HFFc6 (cell line): ENCODE measurements at places on chromosomes 6 and 20. TPM values are rescaled to one million over a fixed set of nuclear protein-coding genes. Genes with fewer than 3 reads are reported as not detected.

DNA sequence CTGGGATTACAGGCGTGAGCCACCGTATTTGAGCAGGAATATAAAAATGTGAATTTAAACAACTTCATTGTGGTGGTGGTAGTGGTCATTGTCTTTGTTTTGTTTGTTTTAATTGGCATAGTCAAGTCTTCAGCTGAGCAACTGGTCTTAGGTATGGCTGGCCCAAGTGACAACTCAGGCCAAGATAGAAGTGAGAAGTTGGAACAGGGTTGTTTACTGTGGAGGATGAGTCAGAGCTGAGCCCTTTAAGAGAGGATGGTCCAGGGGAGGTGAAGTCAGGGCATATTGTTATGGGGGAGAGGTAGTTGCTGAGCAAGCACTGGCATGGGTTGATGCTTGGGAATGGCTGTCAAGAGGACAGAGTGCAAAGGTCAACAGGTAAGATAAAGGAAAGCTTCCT is 308.2 kb downstream of the FARS2 start:
- no peak for DNase-seq

- DNase-seq: no peak
Measured at GRCh38 chr6:27076116-27076515, 171.4 kb upstream of the PRSS16 start.

DNA sequence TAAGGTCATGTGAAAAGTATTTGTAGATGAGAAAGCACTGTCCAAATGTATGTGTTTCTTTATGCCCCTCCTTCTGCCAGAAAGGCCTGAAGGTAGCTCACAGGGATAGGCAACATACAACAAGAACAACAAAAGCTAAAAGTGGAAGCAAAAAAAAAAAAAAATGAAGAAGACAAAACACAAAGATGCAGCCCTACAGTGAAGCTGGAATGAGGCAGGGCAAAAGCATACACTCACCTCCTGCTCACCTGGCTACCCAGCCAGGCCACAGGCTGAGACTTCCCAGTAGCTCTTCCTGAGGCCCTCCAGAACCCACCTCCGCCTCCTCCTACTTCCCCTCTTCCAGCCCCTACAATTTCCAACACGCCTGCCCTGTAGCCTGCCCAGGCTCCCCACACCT is 2.4 kb downstream of the UNC5CL start:
- no peak for DNase-seq

DNA sequence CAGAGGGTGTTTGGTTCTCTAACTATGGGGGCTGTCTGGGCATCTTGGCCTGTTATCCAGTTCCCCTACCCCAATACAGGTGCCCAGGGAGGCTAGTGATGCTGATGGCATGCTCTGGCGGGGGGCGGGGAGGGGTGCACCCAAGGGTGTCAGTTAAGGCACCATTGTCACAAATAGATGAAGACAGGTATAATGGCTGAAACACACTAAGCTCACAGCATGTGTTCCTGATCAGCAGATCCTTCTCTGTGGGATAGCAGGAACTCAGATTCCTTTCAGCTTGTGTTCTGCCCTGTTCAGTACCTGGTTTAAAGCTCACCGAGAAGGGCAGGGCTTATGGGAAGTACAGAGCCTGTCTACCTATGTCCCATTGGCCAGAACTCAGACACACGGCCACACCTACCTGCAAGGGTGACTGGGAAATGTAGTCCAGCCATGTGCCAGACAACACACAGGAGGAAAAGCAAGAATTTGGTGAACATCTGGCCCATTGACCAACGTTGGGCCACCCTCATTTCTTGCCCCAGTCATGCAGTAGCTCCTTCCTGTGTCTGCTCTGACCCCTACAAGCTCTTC is 3.4 kb upstream of the RSPO4 start:
- DNase-seq: peak; percentile 12

GRCh38 chr6:158416883-158417759 is 104.9 kb downstream of the TULP4 start:
- peak; percentile 32 for DNase-seq

DNA sequence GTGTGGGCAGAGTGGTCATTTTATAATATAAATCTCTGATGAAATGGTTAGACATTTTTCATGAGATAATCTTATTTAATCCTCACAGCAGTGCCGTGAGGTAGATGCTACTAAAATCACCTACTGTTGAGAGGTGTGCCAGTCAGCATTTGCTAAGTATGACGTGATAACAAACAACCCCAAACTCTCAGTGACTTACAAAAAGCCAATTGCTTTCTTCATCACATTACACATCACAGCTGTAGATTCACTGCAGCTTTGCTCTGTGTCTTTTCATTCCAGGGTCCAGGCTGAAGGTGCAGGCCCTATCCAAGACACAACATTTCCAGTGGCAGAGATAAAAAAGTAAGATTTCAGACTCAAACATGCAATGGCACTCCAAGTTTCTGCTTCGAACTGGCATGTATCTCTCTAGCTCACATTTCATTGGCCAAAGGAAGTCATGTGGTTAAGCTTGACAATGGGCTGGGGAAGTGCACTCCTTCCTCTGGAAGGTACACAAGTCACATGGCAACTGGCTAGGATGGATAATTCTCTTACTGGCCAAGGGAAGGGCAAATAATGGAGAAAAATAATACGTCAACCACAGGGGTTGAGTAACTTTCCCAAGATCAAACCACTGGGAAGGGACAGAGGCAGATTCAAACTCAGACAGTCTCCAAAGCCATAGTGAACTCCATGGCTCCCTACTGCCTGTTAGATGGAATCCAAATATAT is 69.5 kb upstream of the EPB41L1 start:
- no peak for DNase-seq

- no peak for DNase-seq
Measured at GRCh38 chr20:53672484-53673129, 79.0 kb upstream of the ZNF217 start.

- DNase-seq: no peak
Measured at GRCh38 chr6:84033523-84034451, at the start of gene MRAP2. TSS of gene MRAP2 (plus strand) at chr6:84033772. CDS start at chr6:84055319, 21,547 bp downstream.

DNA sequence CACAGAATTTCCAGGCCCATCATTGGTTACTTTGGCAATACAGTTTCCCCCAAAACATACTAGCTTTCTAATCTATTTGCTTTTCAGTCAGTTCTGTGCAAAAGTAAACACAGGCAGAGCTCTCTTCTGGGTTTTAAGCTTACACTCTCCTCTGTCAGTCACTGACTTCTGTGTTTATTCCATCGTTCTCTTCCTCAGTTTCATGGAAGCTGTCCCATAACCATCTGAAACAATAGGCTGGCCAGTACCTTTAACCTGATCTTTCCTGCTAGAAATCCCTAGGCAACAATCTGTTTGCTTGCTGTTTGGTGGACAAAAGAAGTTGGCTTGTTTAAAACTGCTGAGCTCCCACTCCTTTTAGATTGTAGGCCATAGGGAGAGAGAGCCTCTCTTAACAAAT is 431.5 kb downstream of the HACE1 start:
- DNase-seq: no peak

DNA sequence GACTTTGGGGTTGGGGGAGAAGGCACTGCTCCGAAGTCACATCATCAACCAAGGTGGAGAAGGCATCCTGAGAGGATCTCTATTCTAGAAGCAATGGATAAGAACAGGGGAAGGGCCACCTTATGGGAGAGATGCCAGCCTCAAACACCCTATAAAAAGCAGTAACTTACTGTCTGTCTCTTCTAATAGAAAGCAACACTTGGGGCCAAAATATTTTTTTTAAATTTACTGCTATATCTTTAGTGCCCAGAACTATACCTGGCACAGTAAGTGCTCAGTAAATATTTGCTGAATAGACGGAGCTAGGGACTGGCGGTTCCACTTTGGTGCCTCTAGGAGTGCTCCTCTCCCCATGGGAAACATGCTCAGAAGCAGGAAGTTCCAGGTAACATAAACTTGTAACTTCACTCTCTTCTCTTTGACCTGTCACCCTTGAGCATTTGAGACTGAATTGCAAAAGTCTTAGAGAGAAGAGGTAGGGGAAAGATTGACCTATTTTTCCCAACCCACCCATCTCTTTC is 807 bp upstream of the OTOR start:
- DNase-seq: no peak

GRCh38 chr6:48542191-48542590 is 431.2 kb upstream of the PTCHD4 start:
- DNase-seq: no peak

- DNase-seq: no peak
Measured at GRCh38 chr6:7086488-7086887, 21.3 kb upstream of the RREB1 start.

DNA sequence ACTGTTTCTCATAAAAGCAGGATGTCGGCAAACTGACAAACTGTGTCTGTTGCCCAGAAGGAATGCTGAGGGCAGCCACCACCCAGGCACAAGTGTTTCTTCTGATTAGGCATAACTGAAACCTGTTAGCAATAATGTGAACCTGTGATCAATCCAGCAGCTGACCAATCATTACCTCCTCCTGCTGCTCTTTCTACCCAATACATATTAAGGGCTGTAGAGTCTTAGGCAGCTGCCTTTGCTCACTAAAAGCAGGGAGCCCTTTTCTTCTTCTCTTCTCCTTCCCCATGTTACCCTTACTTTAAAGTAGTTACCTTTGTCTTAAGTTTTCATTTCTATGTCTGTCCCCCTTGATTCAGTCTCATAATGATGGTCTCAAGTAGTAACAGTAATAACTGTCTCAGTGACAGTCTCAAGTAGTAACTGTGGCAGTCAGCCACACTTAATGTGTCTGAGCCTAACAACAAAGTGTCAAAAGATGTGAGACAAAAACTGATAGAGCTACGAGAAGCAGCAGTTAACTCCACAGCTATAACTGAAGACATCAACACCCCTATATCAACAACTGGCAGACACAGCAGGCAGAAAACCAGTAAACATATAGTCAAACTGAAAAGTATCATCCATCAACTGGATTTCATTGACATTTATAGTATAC is 37.0 kb downstream of the RANBP9 start:
- DNase-seq: no peak

DNA sequence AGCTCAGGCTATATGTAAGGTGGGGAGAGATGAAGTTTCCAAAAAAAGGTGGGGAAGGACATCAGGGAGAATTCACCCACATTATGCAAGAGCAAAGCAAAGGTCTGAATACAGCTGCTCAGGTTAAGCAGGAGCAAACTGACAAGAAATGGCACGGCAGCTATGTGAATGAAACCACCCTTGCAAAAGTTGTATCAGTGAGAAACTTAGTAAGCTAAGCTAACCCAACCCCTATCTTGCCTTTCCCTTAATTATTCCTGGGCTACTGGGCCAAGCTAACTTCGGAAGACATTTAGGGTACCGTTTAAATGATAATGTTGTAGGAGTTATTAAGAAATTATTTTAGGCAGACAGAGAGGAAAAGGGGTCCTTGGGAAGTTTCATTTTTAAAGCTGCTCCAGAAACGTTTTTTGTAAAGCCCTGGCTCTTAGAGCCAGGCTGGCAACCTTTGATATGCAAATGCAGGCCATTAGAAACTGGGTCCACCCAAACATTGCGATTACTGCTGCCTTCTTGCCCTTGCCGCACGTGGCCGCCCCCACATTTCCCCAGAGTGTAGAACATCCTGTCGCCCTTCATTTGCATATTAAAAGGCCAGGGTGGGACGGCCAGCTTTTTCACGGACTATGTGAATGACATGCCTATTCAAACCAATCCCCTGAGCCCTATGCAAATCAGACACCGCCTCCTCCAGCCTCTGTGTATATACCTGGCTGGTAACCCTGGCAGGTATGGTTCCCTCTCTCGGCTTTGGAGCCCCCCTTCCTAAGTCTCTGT is 60.5 kb upstream of the SAMD5 start:
- no peak for DNase-seq

- no peak for DNase-seq
Measured at GRCh38 chr6:38714239-38715015, 684 bp upstream of the DNAH8 start.

DNA sequence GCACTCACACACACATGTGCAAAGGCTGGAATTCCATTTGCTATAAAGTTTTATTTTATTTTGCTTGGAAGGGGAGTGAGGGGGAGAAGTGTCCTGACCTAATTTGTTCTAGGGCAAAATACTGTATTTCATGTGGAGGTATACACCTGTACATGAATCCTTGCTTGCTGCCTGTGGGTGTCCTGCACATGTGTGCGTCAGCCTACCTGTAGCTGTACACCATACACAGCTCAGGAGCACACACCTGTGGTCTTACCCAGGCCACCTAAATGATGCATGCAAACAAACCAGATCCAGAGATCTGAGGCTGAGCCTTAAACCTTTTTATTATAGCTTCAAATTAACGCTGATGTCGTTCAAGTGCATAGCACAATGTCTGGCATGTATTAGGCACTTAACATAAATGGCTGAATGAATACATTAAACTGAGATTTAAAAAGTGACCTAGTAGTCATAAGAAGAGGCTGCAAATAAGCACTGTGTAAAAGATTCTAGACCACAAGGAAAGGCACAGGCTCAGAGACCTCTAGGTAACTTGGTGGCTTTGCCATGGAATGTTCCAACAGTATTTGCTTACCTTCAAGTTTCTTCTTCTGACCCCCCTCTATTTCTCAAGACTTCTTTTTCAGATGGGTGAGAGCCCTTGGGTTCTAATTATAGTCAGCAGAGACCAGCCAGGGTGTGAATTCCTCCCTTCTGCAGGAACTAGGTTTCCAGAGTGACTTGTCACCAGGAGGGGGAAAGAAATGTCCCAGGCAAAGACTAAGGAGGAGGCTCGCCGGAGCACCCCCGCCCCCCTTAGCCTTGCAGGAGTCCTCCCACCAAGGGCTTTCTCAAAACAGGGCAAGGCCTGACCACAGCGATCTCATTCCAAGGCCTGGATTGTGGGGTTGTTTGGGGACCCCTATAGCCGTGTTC is 13.4 kb downstream of the FOXC1 start:
- no peak for DNase-seq

DNA sequence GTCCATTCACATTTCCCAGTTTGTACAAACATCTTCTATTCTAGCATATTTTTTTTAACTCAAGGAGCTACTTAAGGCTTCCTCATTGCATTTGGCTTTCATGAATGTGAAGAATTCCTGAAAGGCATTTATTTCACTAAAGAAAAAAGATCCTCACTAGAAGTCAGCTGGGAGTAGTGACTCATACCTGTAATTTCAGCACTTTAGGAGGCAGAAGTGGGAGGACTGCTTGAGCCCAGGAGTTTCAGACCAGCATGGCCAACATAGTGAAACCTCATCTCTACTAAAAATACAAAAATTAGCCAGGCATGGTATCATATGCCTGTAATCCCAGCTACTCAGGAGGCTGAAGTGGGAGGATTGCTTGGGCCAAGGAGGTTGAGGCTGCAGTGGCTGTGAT is 30.9 kb upstream of the XRN2 start:
- peak; percentile 41 for DNase-seq

- peak; percentile 95 for DNase-seq
Measured at GRCh38 chr6:2952557-2953095, 18.7 kb downstream of the SERPINB6 start.

RAB32 gene
- 73.5 to 96.0 TPM (median 80.0 TPM) in 3 replicates for total RNA-seq

SSTR4 gene
- not detected in 3 replicates for total RNA-seq

FAXC gene
- total RNA-seq: 1.4 to 2.7 TPM (median 2.3 TPM) in 3 replicates

NKX2-2 gene
- 0.48 TPM in 1 of 3 replicates, not detected in the others for total RNA-seq

MUC22 gene
- not detected in 3 replicates for total RNA-seq

C20orf202 gene
- not detected in 2 replicates for total RNA-seq

NAPB gene
- total RNA-seq: 5.1 to 5.8 TPM (median 5.1 TPM) in 3 replicates

MACROD2 gene
- 0.11 and 0.42 TPM in 2 replicates for total RNA-seq

NEU1 gene
- 38.4 to 46.2 TPM (median 44.7 TPM) in 3 replicates for total RNA-seq

CDSN gene
- not detected in 3 replicates for total RNA-seq
